IMR-90 (cell line): ENCODE measurements at places on chromosomes 5 and 9. TPM values are rescaled to one million over a fixed set of nuclear protein-coding genes. Genes with fewer than 3 reads are reported as not detected.

Gene FOXD4L4
- total RNA-seq = under 0.01 TPM in 1 of 2 replicates, not detected in the other

Gene ANKRD34B
- not detected in 2 replicates for total RNA-seq

Gene IRX4
- not detected in 2 replicates for total RNA-seq

Gene PCA3
- not detected in 2 replicates for total RNA-seq

Gene RNF44
- total RNA-seq = 0.54 and 0.83 TPM in 2 replicates

Gene HMMR
- total RNA-seq = 24.6 and 30.3 TPM in 2 replicates

Gene GLRA1
- total RNA-seq = not detected in 2 replicates

Gene SHOC1
- total RNA-seq = not detected in 2 replicates

Gene NAIP
- 1.3 and 1.7 TPM in 2 replicates for total RNA-seq

Gene FIBCD1
- 1.1 and 2.2 TPM in 2 replicates for total RNA-seq

Gene ARID3C
- total RNA-seq = not detected in 2 replicates

Gene PCDHGA8
- total RNA-seq = 2.0 and 2.2 TPM in 2 replicates

Gene KLF9
- 7.5 and 11.4 TPM in 2 replicates for total RNA-seq

Gene CLK4
- total RNA-seq = 8.2 and 14.4 TPM in 2 replicates

Gene ANKRD31
- total RNA-seq = under 0.01 TPM in 2 replicates

Gene TRPM6
- total RNA-seq = under 0.01 TPM in 2 replicates

Gene CCL27
- total RNA-seq = 0.18 TPM in 1 of 2 replicates, not detected in the other

Gene SELENOP
- total RNA-seq = 0.28 and 1.1 TPM in 2 replicates

Gene WDR31
- total RNA-seq = 0.28 and 0.36 TPM in 2 replicates

Gene TAF1L
- under 0.01 TPM in 1 of 2 replicates, not detected in the other for total RNA-seq

Gene PCDHGA1
- 0.83 and 0.90 TPM in 2 replicates for total RNA-seq

Gene PCDHB13
- total RNA-seq = 0.18 and 0.28 TPM in 2 replicates

Gene ELOVL7
- total RNA-seq = 0.18 TPM in 1 of 2 replicates, not detected in the other

Gene CAMK4
- total RNA-seq = 4.8 and 6.7 TPM in 2 replicates

Gene CTXN3
- not detected in 2 replicates for total RNA-seq

Gene COMMD10
- 20.4 and 35.8 TPM in 2 replicates for total RNA-seq

Gene SPATA31C1
- not detected in 2 replicates for total RNA-seq

Gene SLC6A18
- total RNA-seq = not detected in 2 replicates
